ENCODE measurements at places on chromosomes 11 and 22.
A peak's percentile ranks its signal among the peaks of the same experiment; 100 is the strongest.

DNA sequence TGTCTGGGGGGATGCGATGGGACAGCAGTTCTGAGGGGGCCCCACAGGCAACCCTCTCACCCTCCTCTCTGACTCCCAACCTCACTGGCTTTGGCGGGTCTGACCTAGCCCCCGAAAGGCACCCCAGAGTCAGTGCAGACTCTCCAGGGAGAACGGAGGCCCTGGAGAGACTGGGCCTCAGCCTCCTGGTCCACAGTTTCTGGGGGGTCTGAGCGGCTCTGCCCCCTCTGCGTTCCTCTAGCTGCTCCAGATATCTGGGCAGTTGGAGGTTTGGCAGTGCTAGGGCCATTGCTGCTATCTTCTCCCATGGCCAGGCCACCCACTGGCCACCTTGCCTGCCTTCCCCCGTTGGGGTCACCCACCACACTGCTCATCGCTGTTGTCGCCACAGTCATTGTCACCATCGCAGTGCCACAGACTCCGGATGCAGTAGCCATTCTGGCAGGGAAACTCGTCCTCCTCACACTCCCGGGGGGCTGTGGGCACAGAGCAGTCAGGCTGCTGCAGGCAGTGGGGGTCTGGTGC lies 18.8 kb downstream of the LRP4 start:
- DNase-seq: no peak

DNA sequence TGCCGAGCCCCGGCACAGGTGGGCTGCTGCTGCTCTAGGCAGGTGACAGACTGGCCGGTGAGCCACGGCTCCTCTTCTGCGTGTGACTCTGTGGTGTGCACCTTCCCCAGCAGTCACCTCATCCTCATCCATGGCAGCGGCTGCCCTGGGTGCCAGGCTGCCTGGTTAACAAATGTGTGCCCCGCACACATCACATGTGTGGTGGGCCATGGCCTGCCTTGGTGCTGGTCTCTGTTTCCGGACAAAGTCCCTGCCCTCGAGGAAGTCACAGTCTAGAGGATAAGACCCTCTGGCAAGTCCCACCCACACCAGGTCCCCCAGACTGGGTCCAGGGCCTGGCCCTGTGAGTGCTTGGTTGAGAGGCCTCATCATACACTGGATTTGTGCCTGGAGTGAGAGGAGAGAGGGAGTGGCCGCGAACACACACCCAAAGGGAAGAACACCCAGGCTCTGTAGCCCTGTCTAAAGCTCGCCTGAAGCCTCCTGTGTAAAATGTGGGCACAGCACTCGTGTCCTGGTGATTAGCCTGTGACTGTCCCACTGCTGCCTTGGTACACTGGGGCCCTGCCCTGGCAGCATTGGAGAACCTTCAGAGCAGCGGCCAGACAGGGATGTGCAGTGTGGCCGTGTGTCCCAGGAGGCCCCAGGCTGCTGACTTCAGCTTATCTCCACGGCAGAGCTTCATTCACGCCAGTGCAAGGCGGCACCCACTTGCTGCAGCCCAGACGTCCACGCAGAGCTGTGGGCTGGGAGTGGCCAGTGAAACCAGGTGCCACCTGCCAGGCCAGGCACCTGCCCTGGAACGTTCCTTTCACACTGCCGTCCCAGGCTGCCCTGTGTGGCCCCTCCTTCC lies 269.9 kb downstream of the TBC1D22A start:
- no peak for DNase-seq

DNA sequence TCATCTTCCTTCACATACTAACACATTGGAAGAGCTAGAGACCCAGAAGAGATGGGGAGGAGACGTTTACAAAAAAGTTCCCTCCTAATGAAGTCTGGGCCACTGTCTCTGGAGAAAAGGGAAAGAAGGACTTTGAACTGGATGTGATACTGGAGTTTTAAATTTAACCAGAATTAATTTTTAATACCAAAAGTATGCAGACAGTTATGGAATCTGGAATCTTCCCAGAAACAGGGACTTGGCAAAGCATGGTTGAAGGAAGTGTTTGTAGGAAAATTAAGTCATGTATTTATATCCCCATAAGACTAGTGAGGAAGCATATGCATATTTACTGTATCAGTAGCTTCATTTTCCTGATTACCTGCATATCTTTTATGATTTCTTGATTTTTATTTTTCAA lies 215.5 kb downstream of the TTC28 start:
- DNase-seq: no peak

DNA sequence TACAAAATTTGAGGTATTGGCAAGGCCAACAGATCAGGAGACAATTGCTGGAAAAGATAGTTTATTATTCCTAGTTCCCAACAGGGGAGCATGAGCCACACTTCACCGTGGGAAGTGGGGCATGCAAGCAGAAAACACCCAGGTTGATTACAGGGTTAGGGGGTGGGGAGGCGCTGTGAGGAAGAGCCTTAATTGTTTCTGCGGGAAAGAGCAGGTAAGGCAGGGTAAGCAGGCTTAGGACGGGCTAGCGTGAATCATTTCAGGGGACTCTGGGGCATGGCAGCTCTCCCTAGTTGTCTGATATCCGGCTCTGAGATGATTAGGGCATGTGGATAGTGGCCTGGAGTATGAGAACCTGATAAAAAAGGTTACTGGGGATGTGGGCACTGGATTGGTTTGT lies 20.7 kb upstream of the HTR3A start:
- no peak for DNase-seq

- DNase-seq: no peak
These were observed 51.0 kb downstream of the RPUSD4 start for GRCh38 chr11:126160345-126161022.

GRCh38 chr22:29310863-29311339 lies 4.5 kb downstream of the GAS2L1 start:
- peak; percentile 56 for DNase-seq

- DNase-seq: no peak
These were observed 97.0 kb downstream of the SYT9 start for GRCh38 chr11:7348432-7349304.

GRCh38 chr11:102453302-102453695 lies 734 bp upstream of the TMEM123 start:
- DNase-seq: peak; percentile 33

GRCh38 chr11:92941676-92942571 lies 27.5 kb upstream of the MTNR1B start:
- DNase-seq: no peak

GRCh38 chr11:47587723-47588326 lies 1.3 kb downstream of the FAM180B start:
- no peak for DNase-seq

- DNase-seq: no peak
These were observed 220.7 kb downstream of the SWAP70 start for GRCh38 chr11:9884601-9885000.

GRCh38 chr11:1919391-1920127 lies at the start of gene TNNT3:
TNNT3 (plus strand) TSS chr11:1919703; CDS start chr11:1922875, 3,172 bp downstream.
- DNase-seq: no peak

- no peak for DNase-seq
These were observed 9.6 kb upstream of the SLC6A5 start for GRCh38 chr11:20589796-20590195.

- no peak for DNase-seq
These were observed 4.6 kb downstream of the GNB1L start for GRCh38 chr22:19849835-19850762.

GRCh38 chr11:8310743-8311298 lies 47.1 kb upstream of the LMO1 start:
- no peak for DNase-seq

- no peak for DNase-seq
These were observed 17.4 kb upstream of the LRRC55 start for GRCh38 chr11:57164317-57164716.

DNA sequence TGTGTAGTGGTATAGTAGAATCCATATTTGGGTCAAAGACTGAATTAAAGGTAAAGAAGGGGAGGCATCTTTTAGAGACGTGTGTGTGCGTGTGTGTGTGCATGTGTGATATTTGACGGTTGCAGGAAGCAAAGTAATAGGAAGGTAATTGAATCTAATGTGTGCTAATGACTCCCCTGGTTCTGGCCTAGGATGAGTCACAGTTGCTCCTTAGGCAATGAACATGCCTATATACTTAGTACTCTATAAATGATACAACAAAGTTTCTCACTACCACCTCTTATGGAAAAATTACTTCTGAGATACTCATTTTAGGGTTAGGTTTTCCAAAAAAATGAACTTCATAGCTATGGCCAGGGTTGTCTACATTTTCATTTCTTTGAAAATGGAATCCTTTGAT lies 409.6 kb downstream of the GUCY1A2 start:
- DNase-seq: no peak

GRCh38 chr11:95247127-95247684 lies 16.2 kb upstream of the SESN3 start:
- DNase-seq: no peak

DNA sequence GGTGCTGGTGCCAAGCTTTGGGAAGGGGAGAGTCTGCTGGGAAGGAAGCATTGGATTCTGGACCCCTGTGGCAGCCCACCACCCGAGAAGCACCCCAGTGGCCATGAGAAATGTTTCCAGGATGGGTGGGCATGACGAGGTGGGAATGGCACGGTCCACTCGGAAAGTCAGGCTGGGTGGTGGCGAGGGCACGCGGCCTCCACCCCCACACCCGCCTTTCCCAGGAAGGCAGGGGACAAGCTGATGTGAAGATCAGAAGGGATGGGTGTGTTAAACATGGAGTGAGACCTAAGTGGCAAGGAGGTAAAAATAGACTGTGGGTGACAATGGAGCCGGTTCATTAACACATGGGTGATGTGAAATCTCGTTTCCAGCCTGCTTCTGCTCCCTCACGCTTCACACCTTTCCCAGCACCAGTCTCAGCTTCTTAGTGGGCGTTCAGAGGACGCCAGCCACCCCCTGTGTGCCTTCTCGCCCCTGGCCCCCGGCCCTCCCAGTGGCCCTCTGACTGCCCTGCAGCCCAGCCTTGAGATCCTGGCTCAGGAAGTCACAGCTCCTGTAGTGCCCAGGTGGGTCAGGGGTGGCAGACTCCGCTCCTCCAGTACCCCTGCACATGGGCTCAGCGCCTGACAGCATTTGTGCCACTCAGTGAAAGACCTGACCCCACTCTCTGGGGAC lies 27.6 kb downstream of the LRRC10B start:
- DNase-seq: no peak

DNA sequence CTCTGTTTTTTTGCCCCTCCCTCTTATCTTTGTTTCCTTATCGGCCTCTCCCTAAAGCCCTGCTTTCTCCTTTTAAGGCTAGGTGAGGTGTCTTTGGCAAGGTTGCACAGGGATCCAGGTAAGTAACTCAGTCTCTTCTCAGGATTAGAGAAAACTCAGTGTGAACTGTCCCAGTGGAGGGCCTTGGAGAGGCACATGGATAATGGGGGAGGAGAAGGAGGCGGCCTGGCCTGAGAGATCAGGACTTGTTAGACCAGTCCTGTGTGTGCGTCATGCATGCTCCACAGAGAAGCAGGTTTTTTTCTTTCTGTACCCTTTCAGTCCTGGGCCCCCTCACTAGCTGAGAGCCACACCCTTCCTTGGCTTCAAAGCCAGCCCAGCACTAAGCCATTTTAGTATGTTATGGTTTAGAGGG lies 19.9 kb downstream of the CTNND1 start:
- no peak for DNase-seq

GRCh38 chr11:104870910-104871309 lies 27.4 kb downstream of the CASP12 start:
- no peak for DNase-seq

GRCh38 chr11:36500315-36500721 lies 9.8 kb downstream of the TRAF6 start:
- no peak for DNase-seq

DNA sequence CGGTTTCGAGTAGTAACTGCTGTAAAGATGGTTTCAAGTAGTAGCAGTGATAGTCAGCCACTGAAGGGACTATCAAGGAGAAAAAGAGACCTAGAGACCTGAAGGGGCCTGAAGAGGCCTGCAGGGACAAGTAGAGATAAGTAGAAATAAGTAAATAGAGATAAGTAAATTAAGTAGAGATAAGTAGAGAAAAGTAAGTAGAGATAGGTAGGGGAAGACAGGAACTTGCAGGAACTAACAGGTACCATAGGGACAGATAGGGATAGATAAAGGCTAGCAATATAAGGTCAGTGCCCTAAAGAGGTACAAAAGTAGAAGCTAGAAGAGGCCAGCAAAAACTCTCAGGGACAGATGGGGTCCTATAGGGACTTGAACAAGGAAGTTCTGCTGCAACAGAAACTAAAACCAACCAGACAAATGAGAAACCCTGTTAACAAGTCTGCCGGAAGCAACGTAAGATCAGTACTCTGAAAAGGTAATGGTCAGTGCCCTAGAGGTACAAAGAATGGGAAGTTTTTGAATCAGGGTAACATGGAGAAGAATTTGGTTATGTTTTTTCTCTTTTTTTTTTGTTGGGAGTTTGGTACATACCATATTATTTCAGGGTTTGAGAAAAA lies 9.6 kb upstream of the SC5D start:
- no peak for DNase-seq

- no peak for DNase-seq
These were observed 8.6 kb downstream of the KCNQ1 start for GRCh38 chr11:2453436-2453835.

GRCh38 chr11:133895551-133895950 lies 50.2 kb upstream of the SPATA19 start:
- DNase-seq: no peak

- no peak for DNase-seq
These were observed 1.2 kb downstream of the GAS2L1 start for GRCh38 chr22:29307596-29308147.

- no peak for DNase-seq
These were observed 94.3 kb upstream of the ZC3H12C start for GRCh38 chr11:109998921-109999320.

- no peak for DNase-seq
These were observed 338.0 kb downstream of the TENM4 start for GRCh38 chr11:79102840-79103239.

DNA sequence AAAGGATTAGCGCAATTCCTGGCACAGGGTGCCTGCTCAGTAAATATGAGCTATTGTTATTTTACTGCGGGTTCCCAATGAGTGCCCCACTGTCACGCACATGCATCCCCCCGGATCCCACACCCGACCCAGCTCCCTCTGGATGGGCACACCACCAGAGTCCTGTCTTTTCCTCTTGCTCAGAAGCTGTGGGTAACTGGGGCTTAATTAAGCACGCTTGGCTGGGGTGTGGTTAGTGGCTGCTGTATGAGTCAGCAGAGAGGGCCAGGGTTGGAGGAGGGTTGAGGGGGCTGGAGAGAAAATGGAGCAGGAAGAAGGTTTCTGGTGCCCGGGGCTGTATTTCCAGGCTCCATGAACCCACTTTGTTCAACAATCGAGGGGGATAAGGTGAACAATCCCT lies 30.3 kb upstream of the NECTIN1 start:
- DNase-seq: no peak
